ENCODE measurements at places on chromosomes 11 and 22.

DNA sequence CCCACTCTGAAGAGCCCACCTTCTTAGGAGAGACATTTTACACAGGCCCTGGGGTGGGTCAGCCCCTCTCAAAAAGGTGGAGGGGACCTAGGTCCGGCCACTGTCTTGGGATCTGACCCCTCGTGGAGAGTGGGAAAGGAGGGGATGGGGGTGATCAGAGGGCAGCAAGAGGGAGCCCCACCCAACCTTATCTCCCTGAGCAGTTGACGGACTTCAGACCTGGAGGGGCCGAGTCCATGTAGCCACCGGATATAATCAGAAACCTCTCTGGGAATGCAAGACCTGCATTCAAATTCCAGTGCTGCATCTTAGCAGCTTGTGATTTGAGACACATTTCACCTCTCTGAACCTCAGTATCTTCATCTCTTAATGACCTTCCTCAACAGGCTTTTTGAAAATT, 44.0 kb downstream of the TP53I11 start:
- no peak for DNase-seq

- DNase-seq: no peak
Measured at GRCh38 chr11:131684111-131685060, 314.0 kb downstream of the NTM start.

DNA sequence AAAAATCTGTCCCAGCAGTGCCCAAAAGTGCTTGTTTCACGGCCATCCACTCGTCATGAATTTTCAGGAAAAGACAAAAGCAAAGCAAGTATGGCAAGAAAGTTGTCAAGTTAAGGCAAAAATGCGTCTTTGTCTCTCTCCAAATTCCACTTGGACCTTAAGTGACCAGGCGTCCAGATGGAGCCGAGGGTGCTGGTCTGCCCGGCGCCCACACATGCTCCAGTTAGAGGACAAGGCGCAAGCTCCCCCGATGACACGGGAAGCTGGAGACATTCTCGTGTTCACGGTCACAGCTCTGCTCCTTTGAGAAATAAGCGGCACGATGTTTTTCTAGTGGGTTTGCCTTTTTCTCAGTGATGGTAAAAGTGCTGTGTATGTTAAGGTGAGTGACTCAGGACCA, 219.0 kb downstream of the BRD1 start:
- DNase-seq: no peak

DNA sequence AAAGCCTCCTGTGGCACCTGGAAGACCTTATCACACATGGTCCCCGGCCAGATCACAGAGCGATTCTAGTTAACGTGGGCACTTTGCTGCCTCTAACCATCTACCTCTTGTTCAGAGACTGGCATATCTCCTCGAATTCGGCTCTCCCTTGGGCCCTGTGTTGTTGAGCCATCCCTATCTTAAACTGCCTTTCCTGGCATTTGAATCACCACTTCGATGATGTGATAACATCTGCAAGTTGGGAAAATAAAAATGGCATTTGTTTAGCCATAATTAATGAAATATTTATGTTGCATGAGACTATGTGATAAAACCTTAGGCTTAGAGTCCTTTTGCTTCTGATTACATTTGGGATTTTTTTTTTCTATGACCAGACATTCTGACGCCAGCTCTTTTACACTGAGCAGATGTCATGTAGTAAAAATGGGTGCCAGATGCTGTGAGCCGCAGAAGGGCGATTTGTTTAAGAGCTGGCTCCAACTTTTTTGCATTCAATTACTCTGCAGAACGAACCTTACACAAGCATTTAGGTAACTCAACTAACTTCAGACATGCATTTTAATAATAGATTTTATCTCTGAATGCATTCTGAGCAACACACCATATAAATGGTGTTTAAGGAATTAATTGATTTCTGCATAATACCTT, 58.5 kb upstream of the PARVA start:
- no peak for DNase-seq

Measured in CD4-positive, alpha-beta memory T cell (primary cell).